Placental epithelial cell (primary cell): ENCODE measurements at places on chromosomes 3 and 15. TPM values are rescaled to one million over a fixed set of nuclear protein-coding genes. Genes with fewer than 3 reads are reported as not detected.

Gene SYNPR
- total RNA-seq, result not detected in 2 replicates

Gene CATSPER2
- total RNA-seq, result 0.43 and 1.6 TPM in 2 replicates

Gene ANKUB1
- total RNA-seq, result not detected in 2 replicates

Gene MAP3K13
- 18.0 and 20.4 TPM in 2 replicates for total RNA-seq

Gene OTOL1
- total RNA-seq, result not detected in 2 replicates

Gene SPSB4
- 0.33 and 0.39 TPM in 2 replicates for total RNA-seq

Gene SLCO3A1
- total RNA-seq, result 5.5 and 6.6 TPM in 2 replicates

Gene DPH3
- 13.7 and 21.4 TPM in 2 replicates for total RNA-seq

Gene INSYN1
- under 0.01 and 1.6 TPM in 2 replicates for total RNA-seq

Gene HCN4
- under 0.01 and 0.11 TPM in 2 replicates for total RNA-seq

Gene TIGIT
- total RNA-seq, result not detected in 2 replicates

Gene ADGRG7
- 0.39 TPM in 1 of 2 replicates, not detected in the other for total RNA-seq

Gene SRGAP3
- 1.6 and 4.7 TPM in 2 replicates for total RNA-seq

Gene GPR149
- not detected in 2 replicates for total RNA-seq

Gene COLQ
- total RNA-seq, result 0.43 and 2.0 TPM in 2 replicates

Gene CLSTN2
- total RNA-seq, result under 0.01 and 0.22 TPM in 2 replicates

Gene RBSN
- 25.1 and 36.3 TPM in 2 replicates for total RNA-seq

Gene GCNT3
- total RNA-seq, result not detected in 2 replicates

Gene TIPARP
- 18.5 and 55.5 TPM in 2 replicates for total RNA-seq

Gene FANCD2
- 6.3 and 9.7 TPM in 2 replicates for total RNA-seq
